ENCODE measurements at places on chromosomes 7 and 10. TPM values are rescaled to one million over a fixed set of nuclear protein-coding genes. Genes with fewer than 3 reads are reported as not detected.

Gene FAM20C
- polyA plus RNA-seq = 27.5 TPM

Gene CTTNBP2
- polyA plus RNA-seq = 0.82 TPM

Gene FAM241B
- polyA plus RNA-seq = 6.9 TPM

Gene PDE1C
- 0.99 TPM for polyA plus RNA-seq

Gene PLCE1
- polyA plus RNA-seq = 12.4 TPM

Gene NT5C3A
- polyA plus RNA-seq = 86.5 TPM

- no peaks in the 10 kb centered on the region for H3K36me3 ChIP-seq
- no peak overlapping the region for H3K4me3 ChIP-seq
- H3K27ac ChIP-seq = no peak overlapping the region
- no peaks in the 10 kb centered on the region for H3K27me3 ChIP-seq
- DNase-seq = peak; percentile 21
Observed at GRCh38 chr10:127921075-127921752, 14.3 kb downstream of the PTPRE start.

DNA sequence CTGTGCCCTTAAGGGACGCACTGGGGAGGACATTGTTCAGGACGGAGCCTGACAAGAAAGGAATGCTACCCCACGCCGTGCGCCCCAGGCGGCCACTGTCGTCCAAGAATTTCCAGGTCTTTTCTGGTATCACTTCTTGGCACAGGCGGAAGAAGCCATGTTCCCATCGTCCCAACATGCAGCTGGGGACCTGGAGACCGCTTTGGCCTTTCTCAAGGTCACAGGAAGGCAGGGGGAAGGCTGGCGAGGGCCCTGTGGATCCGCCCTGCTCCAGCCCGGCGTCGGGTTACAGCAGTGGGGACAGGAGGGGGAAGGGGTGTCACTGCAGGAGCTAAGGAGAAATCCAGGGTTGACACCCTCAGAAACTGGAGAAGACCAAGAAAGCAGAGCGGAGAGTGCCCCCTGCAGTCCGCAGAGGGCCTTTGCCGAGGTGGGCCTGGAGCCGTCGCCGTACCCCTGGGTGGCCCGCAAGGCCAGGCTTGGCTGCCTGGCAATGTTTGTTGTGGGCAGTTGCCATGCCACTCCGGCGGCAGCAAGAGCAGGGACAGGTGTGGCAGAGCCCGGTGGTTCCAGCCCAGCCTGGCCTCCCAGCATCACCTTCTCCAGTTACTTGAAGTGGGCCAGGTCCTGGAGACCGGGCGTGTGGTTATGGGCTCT, 104.1 kb downstream of the LHPP start:
- no peak for DNase-seq
- H3K36me3 ChIP-seq = no peaks in the 10 kb centered on the region
- H3K27ac ChIP-seq = no peak overlapping the region
- no peaks in the 10 kb centered on the region for H3K27me3 ChIP-seq
- no peak overlapping the region for H3K4me3 ChIP-seq

GRCh38 chr7:69276011-69276729, 322.1 kb upstream of the AUTS2 start:
- no peak overlapping the region for H3K4me3 ChIP-seq
- H3K27me3 ChIP-seq = no peaks in the 10 kb centered on the region
- H3K27ac ChIP-seq = peak overlapping the region; percentile 18

- H3K4me3 ChIP-seq = no peak overlapping the region
- DNase-seq = peak; percentile 58
- H3K27me3 ChIP-seq = no peaks in the 10 kb centered on the region
- no peaks in the 10 kb centered on the region for H3K36me3 ChIP-seq
- H3K27ac ChIP-seq = no peak overlapping the region
Observed at GRCh38 chr10:131083915-131084790, 227.4 kb downstream of the TCERG1L start.

GRCh38 chr10:101695404-101695890, 477 bp upstream of the FBXW4 start:
- H3K36me3 ChIP-seq = no peaks in the 10 kb centered on the region
- H3K4me1 ChIP-seq = peaks cover 37% of the 10 kb centered on the region
- peak overlapping the region; percentile 98 for H3K27ac ChIP-seq
- H3K27me3 ChIP-seq = no peaks in the 10 kb centered on the region
- DNase-seq = no peak
- peak overlapping the region; percentile 90 for H3K4me3 ChIP-seq

GRCh38 chr7:1267016-1267900, 34.6 kb downstream of the UNCX start:
- H3K4me3 ChIP-seq = no peak overlapping the region
- peaks cover 61% of the 10 kb centered on the region for H3K27me3 ChIP-seq
- H3K36me3 ChIP-seq = no peaks in the 10 kb centered on the region
- no peaks in the 10 kb centered on the region for H3K4me1 ChIP-seq
- no peak for DNase-seq

GRCh38 chr7:64993901-64994300, 3.1 kb upstream of the ZNF117 start:
- DNase-seq = no peak
- peaks cover 13% of the 10 kb centered on the region for H3K36me3 ChIP-seq
- H3K4me3 ChIP-seq = no peak overlapping the region
- no peaks in the 10 kb centered on the region for H3K27me3 ChIP-seq

DNA sequence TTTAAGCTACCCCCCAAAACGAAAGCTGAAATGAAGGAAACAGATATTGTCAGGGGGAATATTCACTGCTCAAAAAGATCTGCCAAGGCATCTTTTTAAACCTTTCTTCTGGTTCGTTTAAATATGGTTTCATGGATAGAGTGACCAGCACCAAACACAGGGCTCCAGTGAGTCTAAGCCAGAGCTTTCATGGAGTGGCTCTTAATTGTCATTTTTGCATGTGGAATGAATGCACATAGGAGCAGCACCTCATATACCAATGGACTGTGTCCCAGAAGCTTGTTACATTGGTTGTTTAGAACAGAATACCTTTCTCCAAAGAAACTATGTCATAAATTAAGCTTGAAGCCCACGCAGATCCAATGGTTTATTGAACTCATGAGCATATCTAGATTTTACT, 17.3 kb downstream of the MKX start:
- DNase-seq = no peak
- no peak overlapping the region for H3K4me3 ChIP-seq
- no peaks in the 10 kb centered on the region for H3K36me3 ChIP-seq
- H3K27ac ChIP-seq = peak overlapping the region; percentile 71

DNA sequence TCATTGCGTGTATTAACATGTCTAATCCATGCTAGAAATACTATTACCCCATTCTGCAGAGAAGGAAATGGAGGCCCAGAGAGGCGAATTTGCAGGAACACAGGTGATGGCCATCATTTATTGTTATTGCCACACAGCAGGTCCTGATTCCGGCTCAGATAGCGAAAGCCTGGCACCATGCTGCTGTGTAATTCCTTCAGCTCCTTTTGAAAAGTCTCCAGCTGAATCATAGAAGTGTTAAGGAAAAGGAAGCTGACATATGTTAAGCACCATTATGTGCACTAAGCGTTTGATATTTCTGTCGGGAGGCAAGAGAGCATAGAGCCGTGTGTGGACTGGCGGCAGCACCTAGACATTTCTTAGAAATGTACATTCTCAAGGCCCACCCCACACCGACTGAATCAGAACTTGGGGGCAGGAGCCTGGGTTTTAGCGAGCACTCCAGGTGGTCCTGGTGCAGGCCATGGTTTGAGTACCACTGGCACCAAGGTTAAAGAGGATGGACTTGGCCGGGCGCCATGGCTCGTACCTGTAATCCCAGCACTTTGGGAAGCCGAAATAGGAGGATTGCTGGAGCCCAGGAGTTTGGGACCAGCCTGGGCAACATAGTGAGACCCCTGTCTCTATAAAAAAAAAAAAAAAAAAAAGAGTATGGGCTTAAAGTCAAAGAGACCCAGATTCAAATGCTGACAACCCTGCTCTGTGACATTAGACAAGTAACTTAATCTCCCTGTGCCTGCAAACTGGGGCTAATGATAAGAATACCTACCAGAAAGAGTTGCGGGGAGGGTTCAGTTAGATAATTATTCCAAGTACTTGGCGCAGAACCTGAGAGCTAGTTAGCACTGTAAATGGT, 52.2 kb downstream of the UNC5B start:
- DNase-seq = no peak
- H3K36me3 ChIP-seq = no peaks in the 10 kb centered on the region

DNA sequence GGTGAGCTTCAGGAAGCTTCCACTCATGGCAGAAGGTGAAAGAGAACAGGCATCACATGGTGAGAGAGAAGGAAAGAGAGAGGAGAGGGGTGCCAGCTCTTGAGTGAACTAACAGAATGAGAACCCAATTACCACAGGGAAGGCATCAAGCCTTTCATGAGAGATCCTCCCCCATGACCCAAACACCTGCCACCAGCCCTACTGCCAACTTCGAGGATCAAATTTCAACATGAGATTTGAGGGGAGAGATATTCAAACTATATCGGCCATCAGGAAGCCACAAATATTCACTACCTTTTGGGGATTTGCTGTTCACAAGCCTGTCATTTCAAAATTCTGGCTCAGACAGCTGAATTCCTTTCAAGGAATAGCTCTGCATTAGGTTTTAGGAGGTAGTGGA, 39.9 kb upstream of the SMNDC1 start:
- H3K4me3 ChIP-seq = no peak overlapping the region
- H3K27ac ChIP-seq = no peak overlapping the region
- H3K4me1 ChIP-seq = peaks cover 6% of the 10 kb centered on the region
- no peaks in the 10 kb centered on the region for H3K36me3 ChIP-seq
- no peaks in the 10 kb centered on the region for H3K27me3 ChIP-seq

GRCh38 chr10:117240621-117241529, at the start of gene SLC18A2:
Gene SLC18A2, plus strand, starts transcription at chr10:117241114. Its CDS starts 580 bp downstream, at chr10:117241694.
- H3K4me1 ChIP-seq = peaks cover 13% of the 10 kb centered on the region
- peak within 1 kb of the TSS; percentile 18 for H3K4me3 ChIP-seq
- no peak for DNase-seq
- H3K27ac ChIP-seq = no peak within 1 kb of the TSS
- no peaks in the 10 kb centered on the region for H3K36me3 ChIP-seq
